ENCODE measurements at places on chromosomes 11 and 22. TPM values are rescaled to one million over a fixed set of nuclear protein-coding genes. Genes with fewer than 3 reads are reported as not detected.

GRCh38 chr22:50274311-50274710 is 4.1 kb upstream of the MAPK11 start:
- H3K4me1 ChIP-seq: peaks cover 57% of the 10 kb centered on the region
- DNase-seq: peak; percentile 84
- H3K27ac ChIP-seq: no peak overlapping the region
- H3K27me3 ChIP-seq: no peaks in the 10 kb centered on the region
- H3K36me3 ChIP-seq: peaks cover 52% of the 10 kb centered on the region

ASRGL1 gene
- total RNA-seq: 68.1 TPM

DNA sequence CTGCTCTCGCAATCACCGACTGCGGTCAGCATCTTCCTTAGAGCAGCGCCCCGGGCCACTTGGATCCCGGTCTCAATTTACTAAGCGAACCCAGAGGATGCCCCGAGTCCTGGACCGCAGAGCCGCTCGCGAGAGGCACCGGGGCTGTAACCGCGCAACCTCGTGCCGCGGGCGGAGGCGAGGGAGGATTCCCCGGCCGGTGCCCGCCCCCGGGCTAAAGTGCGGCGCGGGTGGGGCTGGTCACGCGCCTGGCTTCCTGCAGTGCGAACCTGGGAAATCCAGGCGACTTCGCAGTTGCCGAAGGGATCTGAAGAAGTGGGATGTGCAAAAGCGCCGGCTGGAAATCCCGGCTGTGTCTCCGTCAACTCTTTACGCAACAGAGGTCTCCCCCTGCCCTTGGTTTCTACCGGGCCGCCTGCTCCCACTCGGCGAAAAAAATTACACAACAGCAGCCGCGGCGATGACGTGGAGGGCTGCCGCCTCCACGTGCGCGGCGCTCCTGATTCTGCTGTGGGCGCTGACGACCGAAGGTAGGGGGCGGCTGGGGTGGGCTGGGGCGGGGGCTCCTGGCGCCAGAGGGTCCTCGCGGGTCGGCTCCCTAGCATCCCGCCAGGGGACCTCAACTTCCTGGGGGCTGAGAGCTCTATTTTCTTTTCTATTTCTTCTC is at the start of gene NCR3LG1:
NCR3LG1 (plus strand) TSS at position 291 of the 667 bp plus-strand sequence; CDS start at position 461, 170 bp downstream.
- H3K4me3 ChIP-seq: peak within 1 kb of the TSS; percentile 68
- H3K4me1 ChIP-seq: peaks cover 12% of the 10 kb centered on the region

CEP126 gene
- total RNA-seq: 3.3 TPM

ZP1 gene
- total RNA-seq: not detected

DNA sequence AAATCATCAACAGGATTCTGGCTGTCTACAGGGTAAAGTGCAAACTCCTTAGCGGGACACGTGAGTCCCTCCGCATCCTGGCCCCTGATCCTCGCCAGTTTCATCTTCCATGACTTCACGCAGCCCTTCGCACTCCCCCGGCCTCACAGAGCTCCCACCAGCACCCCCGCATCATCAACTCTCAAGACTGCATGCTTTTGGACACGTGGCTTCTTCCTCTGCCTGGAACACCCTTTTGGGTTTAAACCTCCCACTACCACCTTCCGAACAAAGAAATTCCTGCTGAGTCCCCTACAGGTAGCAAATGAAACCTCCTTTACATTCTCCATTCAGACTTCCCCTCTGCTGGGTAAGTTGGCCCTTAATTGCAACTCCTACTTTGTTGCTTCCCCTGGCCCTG is 12.6 kb upstream of the EIF3M start:
- H3K27ac ChIP-seq: no peak overlapping the region
- no peaks in the 10 kb centered on the region for H3K27me3 ChIP-seq
- no peak for DNase-seq
- H3K36me3 ChIP-seq: no peaks in the 10 kb centered on the region

DNA sequence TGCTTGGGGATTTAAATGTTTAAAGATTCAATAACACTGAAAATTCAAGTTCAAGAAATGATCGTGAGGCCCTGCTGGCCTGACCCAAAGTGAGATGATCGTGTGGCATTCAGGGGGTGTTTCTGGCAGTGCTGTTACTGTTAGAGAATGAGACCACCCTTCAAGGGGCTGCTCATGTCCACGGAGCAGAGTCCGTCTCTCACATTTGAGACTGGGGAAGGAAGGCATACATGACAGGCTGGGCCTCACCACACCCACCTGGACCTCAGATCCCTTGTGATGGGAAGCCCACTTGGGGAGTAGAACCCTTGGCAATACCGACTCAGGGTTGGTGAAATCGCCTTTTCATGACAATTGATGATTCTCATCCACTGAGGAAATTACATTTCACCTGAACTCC is 16.1 kb upstream of the NRIP3 start:
- no peak overlapping the region for H3K27ac ChIP-seq
- no peak overlapping the region for H3K4me3 ChIP-seq
- no peaks in the 10 kb centered on the region for H3K27me3 ChIP-seq

MMP10 gene
- total RNA-seq: not detected
